GM10248 (cell line): ENCODE measurements at places on chromosomes 4 and X.

DNA sequence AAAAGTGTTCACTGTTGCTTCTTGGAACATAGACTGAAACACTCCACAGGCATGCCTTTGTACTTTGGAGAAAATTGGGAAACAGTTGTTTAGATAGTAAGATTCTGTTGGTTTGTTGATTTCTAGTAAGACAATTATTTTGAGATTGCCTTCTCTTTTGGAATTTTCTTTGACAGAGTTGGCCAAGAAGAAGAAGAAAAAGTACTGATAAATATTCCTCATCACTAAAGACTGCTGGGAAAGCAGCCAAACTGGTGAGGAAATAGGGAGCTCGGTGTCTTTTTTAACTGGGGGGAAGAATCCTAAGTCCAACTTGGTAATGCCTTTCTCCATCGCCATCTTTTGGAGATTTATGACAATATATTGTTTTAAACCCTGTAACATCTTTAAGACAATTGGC, 370.7 kb downstream of the GPAT3 start:
- DNase-seq: no peak

DNA sequence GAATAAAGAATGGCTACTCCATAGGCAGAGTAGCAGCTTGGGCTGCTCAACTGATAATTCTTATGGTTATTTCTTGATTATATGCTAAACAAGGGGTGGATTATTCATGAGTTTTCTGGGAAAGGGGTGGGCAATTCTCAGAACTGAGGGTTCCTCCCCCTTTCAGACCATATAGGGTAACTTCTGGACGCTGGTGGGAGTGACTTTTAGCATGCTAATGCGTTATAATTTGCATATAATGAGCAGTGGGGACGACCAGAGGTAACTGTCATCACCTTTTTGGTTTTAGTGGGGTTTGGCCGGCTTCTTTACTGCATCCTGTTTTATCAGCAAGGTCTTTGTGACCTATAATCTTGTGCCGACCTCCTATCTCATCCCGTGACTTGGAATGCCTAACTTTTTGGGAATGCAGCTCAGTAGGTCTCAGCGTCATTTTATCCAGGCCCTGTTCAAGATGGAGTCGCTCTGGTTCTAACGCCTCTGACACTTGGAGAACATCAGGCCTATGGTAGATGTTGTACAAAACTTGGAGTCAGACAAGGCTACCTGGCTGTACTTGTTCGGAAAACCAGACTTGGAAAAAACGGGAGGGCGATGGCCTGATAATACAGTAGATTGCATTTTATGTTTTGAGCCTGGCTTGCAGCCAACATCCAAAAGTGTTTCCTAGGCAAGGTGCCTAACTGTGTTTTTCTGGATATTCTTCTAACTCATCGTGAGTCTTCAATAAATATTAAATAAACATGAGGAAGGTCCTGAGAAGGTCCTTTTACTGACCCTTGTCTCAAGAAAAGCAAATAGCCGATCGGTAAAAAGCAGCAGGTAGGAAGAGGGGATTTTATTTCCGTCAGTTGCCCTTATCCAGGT, 1.8 kb upstream of the TMEM164 start:
- no peak for DNase-seq

DNA sequence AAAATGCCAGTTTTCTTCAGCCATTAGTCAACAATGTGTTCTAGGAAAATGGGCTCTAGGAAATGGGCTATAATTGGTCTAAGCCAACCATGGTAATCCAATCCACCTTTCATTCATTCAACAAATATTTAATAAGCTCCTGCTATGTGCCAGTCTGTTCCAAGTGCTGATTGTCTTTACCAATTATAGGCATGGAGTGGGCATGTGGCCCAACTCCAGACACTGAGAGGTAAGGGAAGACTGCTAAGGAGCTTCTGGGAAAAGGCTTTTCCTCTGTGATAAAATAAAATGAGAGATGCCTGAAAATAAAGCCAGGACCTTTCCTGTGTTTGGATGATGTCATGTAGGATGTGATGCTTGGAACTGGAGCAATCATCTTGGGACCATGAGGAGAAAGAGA, 43.3 kb downstream of the HOPX start:
- DNase-seq: no peak

GRCh38 chrX:10538831-10539230, 81.6 kb downstream of the MID1 start:
- DNase-seq: no peak

GRCh38 chr4:155638195-155638965, 28.3 kb upstream of the GUCY1A1 start:
- no peak for DNase-seq

DNA sequence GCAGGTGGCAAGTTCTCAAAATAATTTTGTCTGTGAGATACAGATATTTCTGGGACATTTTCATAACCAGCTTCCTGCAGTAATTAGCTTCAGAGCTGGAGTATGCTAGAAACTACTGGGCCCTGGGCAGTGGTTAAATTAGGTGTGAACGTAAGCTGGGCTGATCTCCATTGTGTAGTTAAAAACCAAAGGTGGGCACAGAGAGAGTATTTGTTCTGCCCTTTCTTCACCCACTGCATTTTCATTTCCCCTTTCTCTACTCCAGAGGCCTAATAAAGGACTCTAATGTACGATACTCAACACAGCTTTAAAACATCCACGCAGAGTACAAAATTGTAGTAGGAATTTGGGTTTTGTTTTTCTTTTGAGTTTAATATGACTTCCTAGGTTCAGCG, 252.7 kb downstream of the SPRY1 start:
- peak; percentile 11 for DNase-seq

DNA sequence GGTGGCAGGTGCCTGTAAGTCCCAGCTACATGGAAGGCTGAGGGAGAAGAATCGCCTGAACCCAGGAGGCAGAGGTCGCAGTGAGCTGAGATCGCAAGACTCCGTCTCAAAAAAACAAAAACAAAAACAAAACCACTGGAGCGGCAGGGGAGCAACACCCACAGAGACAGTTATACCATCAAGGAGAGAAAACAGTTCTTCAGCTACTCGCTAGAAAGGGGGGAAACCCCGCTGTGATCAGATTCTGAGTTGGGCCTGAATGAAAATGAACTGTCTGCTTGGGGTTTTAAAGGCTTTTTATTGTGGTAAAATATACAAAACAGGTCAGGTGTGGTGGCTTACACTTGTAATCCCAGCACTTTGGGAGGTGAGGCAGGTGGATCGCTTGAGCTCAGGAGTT, 16.8 kb upstream of the IRAK1 start:
- no peak for DNase-seq

DNA sequence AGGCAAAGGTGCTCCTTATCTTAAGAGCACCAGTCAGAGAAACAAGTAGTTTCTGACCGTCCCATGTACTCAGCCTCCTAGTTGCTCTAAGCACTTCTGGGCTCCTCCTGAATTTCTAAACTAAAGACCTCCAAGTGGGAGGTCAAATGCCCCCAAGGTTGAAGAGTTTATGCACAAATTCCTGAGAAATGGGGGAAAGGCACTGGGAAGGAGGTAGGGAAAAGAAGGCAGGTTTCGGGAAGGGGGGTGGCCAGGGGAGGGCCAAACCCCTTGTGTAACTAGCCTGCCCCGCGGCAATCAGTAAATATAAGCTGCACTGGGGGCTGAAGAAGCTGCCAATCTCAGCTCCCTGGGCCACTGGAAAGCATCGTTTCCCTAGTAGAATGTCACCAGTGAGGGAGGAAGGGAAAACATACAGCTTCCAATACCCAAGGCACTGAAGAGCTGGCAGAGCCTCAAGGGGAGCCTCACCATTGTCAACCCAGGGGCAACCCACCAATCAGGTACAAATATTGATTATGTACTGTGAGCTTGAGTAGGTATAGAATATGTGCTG, 3.4 kb downstream of the FOXO4 start:
- DNase-seq: no peak

GRCh38 chrX:572538-573124, 58.0 kb upstream of the SHOX start:
- DNase-seq: no peak

DNA sequence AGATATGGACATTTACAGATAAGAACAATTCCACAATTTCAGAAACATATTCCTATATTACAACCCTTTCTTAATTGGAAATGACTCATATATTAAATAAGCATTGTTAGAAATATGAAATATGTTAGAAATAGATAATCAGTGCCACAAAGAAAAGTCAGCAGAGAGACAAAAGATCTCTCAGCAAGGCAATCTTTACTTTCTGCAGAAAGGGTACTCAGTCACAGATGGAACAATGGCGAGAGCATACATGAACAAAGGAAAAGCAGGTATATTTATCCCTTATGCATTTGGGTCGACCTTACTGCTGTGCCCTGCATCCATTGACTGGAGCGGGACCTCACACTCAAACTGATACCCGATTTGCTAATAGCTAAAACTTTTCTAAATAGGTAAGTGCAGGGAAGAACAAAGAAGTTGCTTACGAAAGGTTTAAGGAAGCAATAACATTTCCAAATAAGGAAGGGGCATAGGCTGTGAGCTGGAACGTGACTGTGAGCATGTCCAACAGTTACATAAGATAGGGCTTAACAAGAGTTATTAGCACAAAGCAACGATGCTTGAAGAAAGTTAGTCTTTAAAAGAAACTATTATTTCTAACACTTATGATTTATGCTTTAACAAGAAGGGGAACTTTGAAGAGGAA, 40.8 kb downstream of the MGARP start:
- DNase-seq: no peak
